ENCODE measurements at places on chromosomes 2 and 18.

DNA sequence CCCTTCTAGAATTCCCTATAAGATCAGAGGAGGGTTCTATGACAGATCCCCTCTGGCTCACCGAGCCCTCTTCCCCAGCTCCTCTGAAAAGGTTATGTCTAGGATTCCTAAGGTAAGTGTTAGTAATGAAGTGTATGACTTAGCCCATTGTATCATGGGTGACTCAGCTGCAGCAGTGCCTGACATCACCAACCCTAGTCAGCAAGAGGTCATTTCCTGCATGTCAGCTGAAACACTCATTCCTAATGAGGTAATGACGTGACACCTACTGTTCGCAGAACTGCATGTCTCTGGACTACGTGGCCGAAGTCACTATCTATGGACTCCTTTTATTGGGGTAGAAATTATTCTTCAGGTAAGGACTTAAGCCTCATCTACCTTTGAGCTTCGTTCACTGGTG is 196.1 kb upstream of the MYT1L start:
- no peak for DNase-seq

DNA sequence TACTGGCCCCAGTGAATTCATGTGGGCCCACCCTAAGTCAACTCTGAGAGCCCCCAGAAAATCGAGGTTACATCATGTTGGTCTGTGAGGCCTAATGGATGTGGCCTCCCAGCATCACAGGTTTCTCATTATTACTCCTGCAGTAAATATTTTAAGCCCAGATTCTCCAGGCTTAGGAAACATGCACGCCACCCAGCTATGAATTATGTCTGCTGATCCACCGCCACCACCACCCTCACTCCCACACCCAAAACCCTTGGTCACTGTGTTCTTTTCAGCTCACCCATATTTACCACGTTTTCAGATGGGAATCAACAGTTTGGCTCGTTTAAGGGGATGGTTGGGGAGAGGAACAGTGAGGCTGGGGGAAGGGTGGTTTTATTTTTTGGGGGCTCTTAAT is 128.6 kb downstream of the NCK2 start:
- DNase-seq: no peak

GRCh38 chr2:151543876-151544275 is 134.2 kb downstream of the RIF1 start:
- peak; percentile 10 for DNase-seq

DNA sequence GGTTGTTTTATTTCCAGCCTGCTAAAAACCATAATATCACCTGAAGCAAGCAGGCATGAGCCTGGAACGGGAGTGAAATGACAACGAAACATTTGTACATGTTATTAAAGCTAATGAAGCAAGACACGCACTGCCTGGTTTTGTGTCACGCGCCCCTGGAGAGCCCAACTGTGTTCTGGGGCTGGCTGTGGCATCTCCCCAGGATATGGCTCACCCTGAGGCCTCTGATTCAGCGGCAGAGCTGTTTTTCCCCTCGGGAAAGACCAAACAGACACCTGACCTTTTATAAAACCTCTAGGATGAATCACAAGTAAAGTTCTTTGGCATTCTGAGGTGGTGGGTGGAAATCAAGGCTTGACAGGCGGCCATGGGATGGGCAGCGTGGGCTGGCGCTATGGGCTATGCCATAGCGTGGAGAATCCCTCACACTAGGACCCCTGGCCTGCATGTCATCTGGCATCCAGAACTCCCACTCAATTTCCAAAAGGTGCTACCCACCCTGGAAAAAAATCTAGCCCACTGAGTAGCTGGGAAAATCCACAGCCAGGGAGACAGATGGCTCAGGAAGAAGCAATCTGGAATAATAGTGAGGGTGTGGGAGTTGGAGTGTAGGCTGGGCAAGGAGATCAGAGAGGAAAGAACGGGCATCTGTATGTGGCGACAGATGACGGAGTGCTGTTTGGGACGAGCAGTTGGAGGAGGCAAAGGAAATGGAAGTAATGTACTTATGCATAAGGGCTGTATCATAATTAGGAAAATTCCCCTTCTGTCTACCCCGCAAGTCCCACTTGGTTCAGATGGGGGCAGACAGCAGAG is 262.0 kb downstream of the AFF3 start:
- DNase-seq: peak; percentile 47

DNA sequence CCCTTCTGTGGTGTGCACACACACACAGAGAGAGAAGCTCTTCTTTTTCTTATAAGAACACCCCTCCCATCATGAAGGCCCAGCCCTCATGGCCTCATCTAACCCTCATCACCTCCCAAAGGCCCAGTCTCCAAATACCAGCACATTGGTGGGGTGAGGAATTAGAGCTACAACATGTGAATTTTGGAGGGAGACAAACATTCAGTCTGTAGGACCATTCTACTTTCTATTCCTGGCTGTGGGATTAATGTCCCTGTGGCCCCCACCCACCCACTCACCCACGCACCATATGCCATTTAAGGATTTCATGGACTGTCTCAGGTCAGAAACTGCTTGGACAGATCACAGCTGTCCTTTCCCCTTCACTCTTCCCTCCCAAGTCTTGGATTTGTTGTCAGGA is 190.2 kb downstream of the GBX2 start:
- no peak for DNase-seq

- peak; percentile 61 for DNase-seq
Observed at GRCh38 chr2:207474863-207475485, 54.8 kb upstream of the CREB1 start.

DNA sequence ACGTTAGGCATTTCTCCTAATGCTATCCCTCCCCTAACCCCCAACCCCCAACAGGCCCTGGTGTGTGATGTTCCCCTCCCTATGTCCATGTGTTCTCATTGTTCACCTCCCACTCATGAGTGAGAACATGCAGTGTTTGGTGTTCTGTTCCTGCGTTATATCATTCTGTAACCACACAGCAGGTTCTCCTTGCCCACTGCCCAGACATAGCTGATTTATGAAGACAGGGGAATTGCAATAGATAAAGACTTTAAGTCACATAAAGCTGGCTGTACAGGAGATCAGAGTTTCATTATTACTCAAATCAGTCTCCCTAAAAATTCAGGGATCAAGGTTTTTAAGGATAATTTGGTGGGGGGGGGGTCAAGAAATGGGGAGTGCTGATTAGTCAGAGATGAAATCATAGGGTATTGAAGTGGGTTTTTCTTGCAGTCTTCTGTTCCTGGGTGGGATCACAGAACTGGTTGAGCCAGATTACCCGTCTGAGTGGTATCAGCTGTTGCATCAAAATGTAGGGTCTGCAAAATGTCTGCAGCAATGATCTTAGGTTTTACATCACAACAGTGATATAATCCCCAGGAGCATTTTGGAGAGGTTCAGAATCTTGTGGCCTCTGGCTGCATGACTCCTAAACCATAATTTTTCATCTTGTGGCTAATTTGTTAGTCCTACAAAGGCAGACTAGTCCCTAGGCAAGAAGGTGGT is 392.1 kb upstream of the KCNJ3 start:
- DNase-seq: no peak

GRCh38 chr2:200377355-200378336 is 71.2 kb downstream of the SPATS2L start:
- DNase-seq: no peak

GRCh38 chr2:168198476-168199207 is 48.8 kb downstream of the STK39 start:
- peak; percentile 30 for DNase-seq

DNA sequence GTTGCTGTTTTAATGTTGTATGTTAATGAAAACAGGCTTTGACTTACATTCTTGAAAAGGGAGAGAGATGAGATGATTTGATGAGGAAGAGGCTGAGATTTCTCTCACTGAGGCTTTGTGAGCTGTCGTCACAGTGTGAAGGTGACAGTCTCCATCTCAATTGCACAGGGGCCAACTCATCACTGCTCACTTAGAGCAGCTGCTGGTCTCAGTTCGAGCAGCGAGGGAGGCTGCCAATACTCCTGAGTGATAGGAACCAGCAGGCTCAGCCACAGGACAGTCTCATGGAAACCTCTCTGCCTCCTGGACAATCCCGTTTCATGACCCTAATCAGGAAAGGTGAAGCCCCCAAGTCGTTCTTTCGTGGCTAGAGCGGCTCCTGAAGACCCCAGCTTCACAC is 170.7 kb upstream of the SOX11 start:
- no peak for DNase-seq

DNA sequence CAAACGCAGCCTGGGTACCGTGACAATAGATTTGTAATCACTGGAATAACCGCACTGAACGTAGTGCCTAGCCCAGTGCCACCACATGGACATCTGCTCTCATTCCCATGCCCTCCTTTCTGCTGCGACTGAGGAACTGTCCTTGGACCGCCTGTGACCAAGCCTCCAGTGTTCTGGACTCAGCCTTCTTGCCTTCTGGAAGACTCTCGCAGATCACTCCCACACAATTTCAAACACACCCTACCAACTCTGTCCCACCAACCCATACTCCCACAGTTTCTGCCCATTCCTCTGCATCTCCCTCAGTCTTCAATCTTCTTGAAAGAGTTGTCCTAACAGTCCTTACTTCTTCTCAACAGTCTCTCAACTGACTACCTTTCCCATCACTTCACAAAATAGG is 2.1 kb downstream of the RNF149 start:
- peak; percentile 6 for DNase-seq

DNA sequence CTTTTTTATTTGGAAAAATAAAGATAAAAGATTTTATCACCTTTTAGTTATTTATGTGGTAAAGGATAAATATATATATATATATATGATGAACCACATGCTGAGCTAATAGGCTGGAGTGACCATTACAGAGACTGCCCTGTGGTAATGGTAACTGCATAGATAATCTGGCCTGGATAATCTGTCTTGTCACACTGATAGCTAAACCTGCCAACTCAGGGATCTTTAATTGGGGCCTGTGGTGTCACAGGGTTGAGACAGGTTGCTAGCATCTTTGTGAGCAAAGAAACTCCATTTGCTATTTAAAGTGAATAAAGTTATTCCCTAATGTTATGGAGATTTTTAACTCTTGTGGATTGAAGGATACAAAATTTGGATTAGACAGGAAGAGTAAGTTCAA is 203.0 kb downstream of the PHLPP1 start:
- DNase-seq: no peak

DNA sequence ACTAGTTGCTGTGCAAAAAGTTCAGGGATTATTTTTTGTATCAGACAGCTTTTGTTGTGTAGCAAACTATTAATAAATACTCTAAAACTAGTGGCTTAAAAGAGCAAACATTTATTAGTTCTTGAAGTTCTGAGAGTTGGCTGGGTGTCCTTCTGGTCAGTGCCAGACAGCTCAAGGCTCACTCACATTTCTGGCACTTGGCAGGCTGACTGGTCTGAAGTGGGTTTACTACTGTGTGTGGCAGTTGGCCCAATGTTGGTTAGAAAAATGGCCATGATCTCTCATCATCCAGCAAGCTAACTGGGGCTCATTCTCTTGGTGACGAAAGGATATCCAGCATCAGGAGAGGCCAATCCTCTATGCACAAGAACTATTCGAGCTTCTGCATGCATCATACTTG is 71.4 kb upstream of the ZNF385B start:
- DNase-seq: peak; percentile 5

- no peak for DNase-seq
Observed at GRCh38 chr2:202778217-202778616, 93.3 kb downstream of the ICA1L start.

DNA sequence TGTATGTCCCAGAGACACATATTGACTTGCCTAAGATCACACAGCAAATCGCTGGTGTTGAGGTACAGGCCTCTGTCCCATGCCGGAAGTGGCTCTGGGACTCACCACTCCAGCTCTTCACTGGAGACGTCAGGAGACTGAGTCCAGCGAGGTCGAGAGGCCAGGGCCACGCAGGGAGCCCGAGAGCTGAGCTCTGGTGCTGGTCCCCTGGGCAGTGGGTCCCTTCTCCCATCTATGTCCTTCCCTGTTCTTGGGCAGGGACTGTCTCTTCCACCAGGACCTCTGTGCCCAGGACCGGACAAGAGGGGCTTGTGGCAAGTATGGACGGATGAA is 62.4 kb upstream of the TWIST2 start:
- peak; percentile 17 for DNase-seq

GRCh38 chr2:121735518-121736074 is 1.1 kb downstream of the NIFK start:
- no peak for DNase-seq

GRCh38 chr2:179137200-179137759 is 87.3 kb upstream of the CCDC141 start:
- DNase-seq: no peak

DNA sequence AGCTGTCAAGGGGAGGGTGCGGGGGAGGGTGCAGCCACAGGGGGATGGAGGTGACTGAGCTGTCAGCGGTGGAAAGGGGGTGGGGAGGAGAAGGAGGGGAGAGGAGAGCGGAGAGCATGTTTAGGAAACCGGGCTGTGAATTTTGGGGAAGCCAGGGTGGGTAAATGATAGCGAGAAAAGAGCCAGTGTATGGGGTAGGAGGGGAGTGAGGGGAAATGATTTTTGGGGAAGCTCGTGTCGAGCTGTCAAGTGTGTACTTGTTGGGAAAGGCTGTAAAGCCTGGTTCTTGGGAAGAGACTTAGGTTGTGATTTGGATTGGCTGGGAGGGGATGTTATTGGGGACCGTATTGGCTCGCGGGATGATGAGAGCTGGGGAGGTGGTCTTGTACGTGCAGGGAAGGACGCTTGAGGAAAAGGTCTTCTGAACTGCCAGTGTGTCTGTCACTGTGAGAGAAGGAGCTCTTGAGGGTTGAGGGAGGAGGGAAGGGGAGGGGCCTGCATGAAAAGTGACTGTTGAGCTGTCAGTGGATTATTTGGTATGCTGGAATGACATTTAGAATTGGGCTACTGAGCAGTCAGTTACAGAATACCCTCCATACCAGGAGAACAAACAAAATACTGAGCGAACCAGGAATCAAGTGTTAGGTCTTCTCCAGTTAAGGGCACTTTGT is 1.0 kb downstream of the UBR3 start:
- peak; percentile 53 for DNase-seq

DNA sequence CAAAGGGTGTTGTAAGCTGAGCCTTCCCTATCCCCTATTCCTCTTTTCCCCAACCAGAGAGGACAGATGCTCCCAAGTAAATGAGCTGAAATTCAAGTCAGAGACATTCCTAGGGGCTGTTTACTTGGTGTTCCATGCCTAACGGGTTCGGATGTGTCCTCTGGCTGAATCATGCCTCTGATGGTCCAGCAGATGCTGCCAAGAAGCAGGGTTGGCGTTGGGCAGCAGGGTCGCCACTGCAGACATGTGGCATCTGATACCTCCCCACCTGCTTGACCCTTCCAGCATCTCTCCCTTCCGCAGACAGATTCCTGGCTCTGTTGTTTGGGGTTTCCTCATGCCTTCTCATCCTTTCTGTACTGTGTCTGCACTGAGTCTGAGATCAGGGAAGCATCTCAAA is 108.3 kb downstream of the HNRNPLL start:
- no peak for DNase-seq

All from AG08395 (cell line).